ENCODE measurements at places on chromosomes 12 and 14.
A peak's percentile ranks its signal among the peaks of the same experiment; 100 is the strongest.

DNA sequence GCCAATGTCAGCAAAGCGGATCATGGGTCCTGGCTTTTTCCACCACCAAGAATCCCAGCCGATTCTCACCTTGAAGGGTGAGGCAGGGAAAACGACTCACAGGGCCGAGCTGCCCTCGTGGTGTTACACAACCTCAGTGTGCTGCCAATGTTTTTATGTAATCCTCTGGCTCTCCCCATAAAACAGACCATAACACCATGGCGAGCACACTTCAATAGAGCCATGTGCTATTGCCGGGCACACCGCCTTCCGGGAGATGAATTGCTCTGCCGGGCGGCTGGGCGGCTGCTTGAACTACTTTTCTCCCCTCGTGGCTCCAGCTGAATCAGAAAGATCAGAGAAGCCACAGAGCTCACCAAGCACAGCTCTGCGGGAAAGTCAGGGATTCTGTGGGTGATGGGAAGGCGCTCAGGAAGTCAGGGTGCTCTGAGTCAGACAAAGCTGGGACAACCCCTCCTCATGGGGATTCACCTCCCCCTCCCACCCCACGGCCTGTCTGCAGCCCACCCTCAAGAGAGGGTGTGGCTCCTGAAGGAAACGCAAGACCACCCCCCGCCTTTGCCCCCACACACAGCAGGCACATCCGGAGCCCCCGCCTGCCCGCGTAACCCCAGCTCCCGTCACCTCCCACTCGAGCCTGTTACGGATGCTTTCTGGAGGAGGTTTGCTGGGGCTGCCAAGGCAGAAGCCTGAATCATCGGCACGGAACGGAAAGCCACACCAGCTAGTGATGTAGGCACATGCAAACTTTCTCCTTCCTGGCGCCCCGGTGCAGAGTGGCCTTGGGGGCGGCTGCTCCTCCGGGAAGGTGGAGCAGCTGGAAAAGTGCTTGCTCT lies 1.8 kb downstream of the GALNT9 start:
- peak; percentile 68 for DNase-seq

DNA sequence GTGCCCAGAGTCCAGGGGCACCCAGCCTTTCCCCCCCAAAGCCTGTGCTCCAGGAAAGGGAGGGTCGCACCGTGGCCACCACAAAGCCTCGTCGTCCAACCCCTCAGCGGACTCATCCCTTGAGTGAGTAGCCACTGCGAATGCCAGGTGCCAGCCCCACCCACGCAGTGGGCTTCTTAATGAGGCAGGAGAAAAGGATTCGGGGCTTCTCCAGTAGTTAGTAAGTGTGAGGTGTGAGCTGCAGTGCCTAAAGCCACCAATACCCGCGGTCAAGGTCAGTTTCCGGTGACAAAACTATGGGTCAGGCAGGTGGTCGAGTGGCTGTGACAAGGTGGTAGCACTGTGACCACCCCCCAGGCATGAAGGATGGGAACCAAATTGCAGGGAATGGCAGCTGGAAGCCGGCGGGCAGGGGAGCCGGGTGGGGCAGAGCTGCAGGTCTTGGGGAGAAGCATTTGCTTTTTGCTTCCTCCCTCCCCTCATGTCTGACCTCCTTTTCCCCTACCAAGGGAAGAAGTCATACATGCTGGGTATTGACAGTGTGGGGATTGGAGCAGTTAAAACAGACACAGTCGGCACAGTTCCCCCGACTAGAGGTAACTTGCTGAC lies 8.0 kb downstream of the RAN start:
- no peak for DNase-seq

GRCh38 chr12:67991158-67991557 lies 1.9 kb downstream of the IFNG-AS1 start:
- DNase-seq, result no peak

GRCh38 chr14:92846162-92846897 lies 52.2 kb downstream of the GOLGA5 start:
- no peak for DNase-seq

- no peak for DNase-seq
Observed at GRCh38 chr12:52900166-52900895, 4.5 kb downstream of the KRT8 start.

GRCh38 chr14:78967111-78967809 lies 797.1 kb downstream of the NRXN3 start:
- no peak for DNase-seq

GRCh38 chr14:68947802-68948201 lies 31.3 kb downstream of the ACTN1 start:
- DNase-seq, result peak; percentile 87

GRCh38 chr14:21528381-21529348 lies 2.5 kb upstream of the SALL2 start:
- no peak for DNase-seq

GRCh38 chr14:91114079-91115065 lies 499 bp downstream of the DGLUCY start:
- peak; percentile 30 for DNase-seq

- DNase-seq, result no peak
Observed at GRCh38 chr14:32679927-32680612, 258.6 kb upstream of the NPAS3 start.

DNA sequence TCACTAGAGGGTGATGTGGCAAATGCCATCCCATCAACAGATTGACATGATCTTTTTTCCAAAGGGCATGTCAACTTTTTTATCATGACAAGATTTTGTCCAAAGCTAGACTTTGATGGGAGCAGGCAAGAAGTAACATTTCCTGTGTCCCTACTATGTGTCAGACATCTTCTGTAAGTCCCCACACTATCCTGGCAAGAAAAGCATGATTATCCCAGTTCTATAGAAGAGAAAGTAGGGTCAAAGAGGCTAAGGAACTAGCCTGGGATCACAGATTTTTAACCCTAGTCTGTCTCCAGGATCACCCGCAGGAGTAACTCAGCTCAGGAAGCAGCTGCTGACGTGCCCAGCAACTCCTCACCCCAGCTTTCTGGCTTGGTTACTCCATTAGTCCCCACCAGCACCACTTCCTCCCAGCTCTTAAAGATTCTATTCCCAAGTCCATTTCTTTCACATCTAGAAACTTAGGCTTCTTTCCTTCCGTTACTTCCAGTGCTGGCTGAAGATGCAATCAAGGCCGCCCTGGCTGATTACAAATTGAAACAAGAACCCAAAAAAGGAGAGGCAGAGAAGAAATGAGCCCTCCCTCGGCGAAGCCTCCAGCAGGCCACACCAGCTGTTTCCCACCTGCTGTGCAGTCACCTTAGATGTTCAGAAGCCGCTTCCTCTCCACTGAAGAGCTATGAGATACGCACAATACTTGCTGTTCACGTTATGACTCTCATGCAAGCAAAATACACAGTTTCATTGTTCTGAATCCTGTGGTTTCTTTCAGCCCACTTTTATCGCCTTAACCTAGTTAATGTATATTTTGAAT lies 6.2 kb downstream of the ISCU start:
- no peak for DNase-seq

DNA sequence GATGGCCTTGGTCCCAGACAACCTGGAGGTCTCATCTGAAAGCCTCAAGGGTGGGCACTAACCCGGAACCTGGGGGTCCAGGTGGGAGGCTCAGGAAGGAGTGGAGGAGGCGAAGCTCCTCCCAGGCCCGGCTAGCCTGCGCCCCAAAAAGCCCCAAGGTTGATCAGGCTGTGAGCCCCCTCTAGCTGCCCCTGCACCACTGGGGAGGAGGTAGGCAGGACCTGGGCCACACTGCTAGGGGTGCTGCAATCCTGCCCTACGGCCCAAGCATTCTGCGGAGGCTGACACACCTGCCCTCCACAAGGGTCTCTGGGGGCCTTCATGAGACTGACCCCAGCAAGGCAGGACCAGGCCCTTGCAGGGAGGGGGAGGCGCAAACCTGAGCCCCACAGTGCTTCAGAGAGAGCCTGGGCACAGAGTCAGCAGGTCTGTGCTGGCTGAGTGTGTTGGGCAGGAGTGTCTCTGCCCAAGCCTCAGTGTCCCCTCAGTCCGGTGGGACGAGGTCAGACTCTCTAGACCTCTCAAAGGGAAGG lies 51.9 kb downstream of the CCDC85C start:
- DNase-seq, result no peak

DNA sequence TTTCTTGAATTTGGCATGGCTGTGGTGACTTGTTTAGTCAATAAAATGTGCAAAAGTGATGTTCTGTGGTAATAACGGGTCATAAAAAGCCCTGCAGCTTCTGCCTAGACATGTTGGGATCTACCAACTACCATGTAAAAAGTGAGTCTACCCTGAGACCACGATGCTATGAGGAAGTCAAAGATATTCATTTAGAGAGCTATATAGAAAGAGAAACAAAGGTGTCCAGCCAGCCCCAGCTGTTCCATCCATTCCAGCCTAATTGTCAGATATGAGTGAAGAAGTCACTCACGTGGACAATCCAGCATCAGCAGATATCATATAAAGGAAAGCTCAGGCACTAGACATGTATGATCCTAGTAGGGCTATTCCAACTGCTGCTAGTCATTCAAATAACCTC lies 117.2 kb upstream of the SSTR1 start:
- DNase-seq, result no peak

DNA sequence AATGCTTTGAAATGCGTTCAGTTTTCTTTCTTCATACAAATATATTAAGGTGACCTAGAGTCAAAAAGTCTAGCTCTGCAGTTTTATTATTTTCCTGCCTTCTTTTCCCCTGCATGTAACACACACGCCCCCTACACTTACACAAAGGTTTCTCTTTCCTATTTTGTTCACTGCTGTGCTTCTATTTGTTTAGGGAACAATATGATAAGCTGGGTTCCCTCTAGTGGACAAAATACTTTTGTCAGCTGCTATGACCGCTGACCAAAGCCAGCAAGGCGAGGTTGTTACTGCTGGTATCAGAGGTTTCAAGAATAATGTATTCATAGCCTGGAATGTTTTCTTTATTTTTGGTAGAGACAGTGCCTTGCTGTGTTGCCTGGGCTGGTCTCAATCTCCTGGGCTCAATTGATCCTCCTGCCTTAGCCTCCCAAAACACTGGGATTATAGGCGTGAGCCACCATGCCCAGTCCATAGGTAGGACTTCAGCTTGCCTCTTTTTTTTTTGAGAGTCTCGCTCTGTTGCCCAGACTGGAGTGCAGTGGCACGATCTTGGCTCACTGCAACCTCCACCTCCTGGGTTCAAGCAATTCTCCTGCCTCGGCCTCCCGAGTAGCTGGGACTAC lies 33.4 kb downstream of the FNTB start:
- no peak for DNase-seq

- DNase-seq, result no peak
Observed at GRCh38 chr14:99850709-99851108, 57.5 kb downstream of the EML1 start.

- DNase-seq, result no peak
Observed at GRCh38 chr14:95547272-95547625, 12.4 kb downstream of the GLRX5 start.

DNA sequence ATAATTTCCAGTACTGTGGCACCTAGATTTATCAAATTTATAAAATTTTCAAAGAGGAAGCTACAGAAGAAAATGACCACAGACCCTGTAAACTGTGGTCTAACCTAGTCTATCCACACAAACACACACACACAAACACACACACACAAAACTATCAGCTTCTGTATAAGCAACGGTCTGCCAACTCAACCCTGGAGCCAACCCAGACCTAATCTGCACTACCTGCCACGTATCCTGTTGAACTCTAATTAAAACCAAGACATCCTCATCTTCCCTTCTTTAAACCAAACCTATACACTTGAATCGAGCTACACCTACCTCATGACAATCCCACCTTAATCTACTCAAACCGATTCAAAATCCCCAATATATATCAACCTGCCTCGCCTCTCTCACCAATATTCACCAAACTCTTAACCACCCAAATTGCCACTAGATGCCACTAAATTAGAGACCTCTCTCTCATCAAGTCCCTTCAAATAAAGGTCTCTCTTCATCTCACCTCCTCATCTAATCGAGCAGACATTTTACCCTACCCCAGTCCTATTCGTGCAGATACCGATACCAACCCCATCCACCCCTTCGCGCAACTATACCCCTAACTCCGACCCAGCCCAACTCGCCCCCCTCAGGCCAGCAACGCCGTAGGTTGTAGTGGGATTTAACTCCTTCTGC lies 808 bp downstream of the ACIN1 start:
- DNase-seq, result no peak

DNA sequence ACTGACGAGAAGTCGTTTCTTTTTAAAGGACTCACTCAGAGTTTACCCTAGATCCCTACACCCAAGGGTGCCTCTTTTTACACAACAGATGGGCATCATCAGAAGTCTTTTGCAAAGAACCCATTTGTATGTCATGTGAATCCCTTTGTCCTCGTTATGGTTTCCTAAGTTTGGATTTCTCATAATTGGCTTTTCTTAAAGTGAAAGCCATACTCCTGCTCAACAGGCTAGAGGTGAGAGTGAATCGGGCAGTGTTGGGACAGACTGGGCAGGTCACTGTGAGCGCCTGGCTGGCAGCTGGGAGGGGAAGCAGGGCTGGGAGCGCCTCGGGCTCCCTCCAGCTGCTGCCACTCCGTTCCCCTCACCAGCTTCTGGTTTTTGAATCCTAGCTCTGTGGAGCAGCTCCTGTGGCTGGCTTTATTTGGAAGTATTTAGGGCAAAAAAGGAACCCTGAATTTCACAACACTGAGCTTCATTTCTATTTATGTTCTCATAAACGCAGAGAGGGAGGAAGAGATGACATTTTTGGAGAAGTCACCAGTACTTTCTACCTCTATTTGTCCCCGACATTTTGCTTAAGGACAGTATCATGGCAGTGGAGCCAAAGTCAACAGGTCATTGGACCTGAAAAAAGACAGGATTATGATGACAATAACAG lies 63.8 kb upstream of the ACTN1 start:
- DNase-seq, result peak; percentile 56

DNA sequence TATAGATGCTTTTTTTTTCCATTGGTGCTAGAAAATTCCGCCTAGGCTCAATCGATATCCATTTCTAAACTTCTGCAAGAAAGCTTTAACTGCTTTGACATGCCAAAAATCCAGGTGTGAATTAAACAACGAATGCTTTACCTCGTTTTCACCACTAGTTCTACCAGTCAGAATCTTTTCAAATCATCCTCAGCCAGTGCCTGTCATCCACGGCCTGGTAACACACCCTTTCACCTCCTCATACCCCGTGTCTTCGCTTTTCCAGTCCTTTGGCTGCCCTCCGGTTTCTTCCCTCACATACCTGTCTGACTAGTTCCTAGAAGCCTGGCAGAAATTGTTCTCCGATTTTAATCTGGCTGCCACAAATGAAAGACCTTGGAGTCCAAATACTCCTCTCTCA lies 1.4 kb upstream of the PHC1 start:
- DNase-seq, result no peak

DNA sequence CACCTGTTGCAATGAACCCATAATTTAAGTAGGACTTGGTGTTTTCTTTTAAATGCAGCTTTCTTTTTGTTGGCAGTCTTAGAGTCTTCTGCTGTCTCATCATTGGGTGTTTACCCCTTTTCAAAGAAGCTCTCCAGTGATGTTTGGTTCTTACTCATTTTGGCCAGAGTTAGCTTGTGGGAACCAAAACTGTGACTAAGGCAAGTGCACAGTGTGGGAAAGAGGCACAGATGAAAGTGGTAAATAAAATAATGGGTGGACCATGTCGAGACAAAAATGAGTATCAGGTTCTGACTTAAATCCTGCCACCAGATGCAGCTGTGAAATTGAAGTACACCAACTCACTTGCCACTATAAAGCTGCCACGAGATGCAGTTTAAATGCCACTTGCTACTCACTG lies 615.4 kb upstream of the MIS18BP1 start:
- DNase-seq, result no peak

Measured in left cardiac atrium (tissue), 4 donors.